NCI-H2029 treated with DMSO at 0.1 percent for 48 hours (cell line): ENCODE measurements at places on chromosomes 6 and 20.

DNA sequence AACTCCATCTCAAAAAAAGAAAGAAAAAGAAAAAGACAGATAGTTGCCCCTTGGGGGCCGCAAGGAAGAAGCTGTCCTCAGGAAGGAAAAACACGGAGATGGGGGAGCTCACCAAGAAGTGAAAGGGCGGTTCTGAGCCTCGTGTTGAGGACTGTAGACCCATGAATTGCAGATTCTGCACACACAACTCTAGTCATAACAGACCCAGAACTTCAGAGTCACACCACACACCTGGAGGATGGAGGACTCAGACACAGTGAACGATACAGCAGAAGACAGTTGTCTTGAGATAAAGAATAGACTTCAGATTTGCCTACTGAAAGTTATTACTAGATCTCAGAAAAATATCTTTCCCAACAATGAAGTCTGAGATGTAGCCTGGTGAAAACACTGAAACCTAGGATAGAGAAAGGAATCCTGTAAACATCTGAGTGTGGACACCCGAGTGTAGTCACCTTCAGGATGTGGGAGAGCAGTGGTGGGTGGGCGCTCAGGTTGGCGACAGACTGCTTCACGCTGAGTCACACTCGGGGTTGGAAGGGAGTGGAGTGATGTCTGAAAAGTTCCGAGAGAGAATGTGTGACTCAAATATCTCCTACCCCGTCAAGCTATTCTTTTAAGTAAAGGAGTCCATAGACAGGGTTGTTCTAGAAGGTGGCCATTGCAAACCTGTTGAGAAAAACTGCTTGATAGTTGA lies 88.1 kb downstream of the MAP3K4 start:
- DNase-seq = no peak

DNA sequence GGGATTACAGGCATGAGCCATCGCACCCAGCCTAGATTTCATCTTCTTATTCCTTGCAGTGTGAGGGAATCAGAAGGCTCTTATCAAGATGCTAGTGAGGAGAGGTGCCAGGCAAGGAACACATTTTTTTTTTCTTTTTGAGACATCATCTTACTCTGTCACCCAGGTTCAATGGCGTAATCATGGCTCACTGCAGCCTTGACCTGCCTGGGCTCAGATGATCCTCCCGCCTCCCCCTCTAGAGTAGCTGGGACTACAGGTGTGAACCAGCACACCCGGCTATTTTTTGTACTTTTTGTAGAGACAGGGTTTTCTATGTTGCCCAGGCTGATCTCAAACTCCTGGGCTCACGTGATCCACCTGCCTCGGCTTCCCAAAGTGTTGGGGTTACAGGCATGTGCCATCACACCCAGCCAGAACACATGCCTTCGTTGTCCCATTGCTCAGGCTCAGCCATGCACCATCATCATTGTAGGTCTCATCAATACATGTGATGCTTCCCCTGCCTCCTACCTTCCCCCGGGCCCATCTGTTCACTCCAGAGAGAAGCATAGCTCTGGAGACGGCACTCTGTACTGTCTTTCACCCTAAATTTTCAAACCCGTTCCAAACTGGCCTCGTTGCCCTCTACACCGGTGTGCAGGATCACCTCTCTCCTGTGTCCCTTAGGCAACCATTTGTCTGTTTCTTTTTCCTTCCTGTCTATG lies 10.1 kb downstream of the FLOT1 start:
- no peak for DNase-seq

DNA sequence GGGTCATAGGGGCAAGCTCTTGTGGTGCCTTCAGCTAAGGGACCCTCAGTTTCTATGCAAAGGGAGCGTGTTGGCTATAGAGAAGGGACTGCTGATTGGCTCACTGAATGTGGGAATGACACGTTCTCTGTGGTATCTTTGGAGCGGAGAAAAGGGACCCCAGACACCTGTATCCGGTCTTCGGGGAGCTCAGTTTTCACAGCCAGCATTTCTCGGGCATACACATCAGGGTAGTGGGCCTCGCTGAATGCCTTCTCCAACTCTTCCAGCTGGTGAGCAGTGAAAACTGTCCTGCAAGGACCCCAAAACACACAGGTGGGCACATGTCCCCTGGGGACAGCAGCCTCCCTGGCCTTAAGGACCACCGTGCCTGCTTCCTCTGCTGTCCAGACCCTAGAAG lies 3.3 kb downstream of the VSX1 start:
- DNase-seq = no peak

DNA sequence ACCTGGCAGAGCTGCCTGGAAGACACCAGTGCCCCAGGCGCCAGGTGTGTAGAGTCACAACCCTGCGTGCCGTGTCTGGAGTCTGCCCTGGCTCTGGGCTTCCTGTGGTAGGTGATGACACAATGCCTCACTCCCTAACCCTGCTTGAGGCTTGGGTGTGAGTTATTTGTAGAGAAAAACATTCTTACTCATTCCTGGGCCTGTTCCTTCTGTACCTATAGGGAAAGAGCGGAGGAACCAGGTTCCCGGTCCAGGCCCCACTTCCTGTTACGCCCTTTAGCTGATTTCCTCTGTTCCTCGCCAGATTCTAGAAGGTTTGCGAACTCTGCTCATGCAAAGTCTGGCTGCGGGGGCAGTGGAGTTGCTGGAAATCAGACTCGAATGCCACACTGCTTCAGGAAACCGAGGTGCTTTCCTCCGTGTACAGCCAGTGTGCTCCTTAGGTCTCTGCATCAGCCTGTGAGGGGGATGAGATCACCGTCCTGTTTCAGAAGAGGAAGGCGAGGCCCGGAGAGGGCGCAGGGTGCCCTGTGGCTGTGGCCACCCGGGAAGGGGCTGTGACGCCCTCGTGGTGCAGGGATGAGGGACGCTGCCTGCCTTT lies 67.1 kb upstream of the DUSP22 start:
- no peak for DNase-seq
